Keratinocyte (primary cell): ENCODE measurements at places on chromosomes 5 and 9. TPM values are rescaled to one million over a fixed set of nuclear protein-coding genes. Genes with fewer than 3 reads are reported as not detected.
A peak's percentile ranks its signal among the peaks of the same experiment; 100 is the strongest.

SPOCK1 gene
- 5.5 to 25.6 TPM (median 7.6 TPM) in 3 replicates for polyA plus RNA-seq

HMMR gene
- polyA plus RNA-seq: 1.5 to 16.2 TPM (median 7.7 TPM) in 3 replicates

SERF1A gene
- polyA plus RNA-seq: 2.2 to 5.5 TPM (median 4.1 TPM) in 3 replicates

MAP1B gene
- polyA plus RNA-seq: 3.3 to 5.5 TPM (median 3.6 TPM) in 3 replicates

SLC45A2 gene
- 0.04 to 0.05 TPM in 2 of 3 replicates, not detected in the other for polyA plus RNA-seq

GPX3 gene
- polyA plus RNA-seq: 116 to 139 TPM (median 120 TPM) in 3 replicates

LHX2 gene
- polyA plus RNA-seq: 0.07 TPM in 1 of 3 replicates, not detected in the others

IFNK gene
- 20.6 to 32.7 TPM (median 29.2 TPM) in 3 replicates for polyA plus RNA-seq

TTC1 gene
- 39.5 to 53.0 TPM (median 51.7 TPM) in 3 replicates for polyA plus RNA-seq

CCDC192 gene
- not detected in 3 replicates for polyA plus RNA-seq

SPINK6 gene
- 25.8 to 67.7 TPM (median 35.5 TPM) in 3 replicates for polyA plus RNA-seq

GCNT4 gene
- polyA plus RNA-seq: 1.1 to 3.5 TPM (median 3.2 TPM) in 3 replicates

DNA sequence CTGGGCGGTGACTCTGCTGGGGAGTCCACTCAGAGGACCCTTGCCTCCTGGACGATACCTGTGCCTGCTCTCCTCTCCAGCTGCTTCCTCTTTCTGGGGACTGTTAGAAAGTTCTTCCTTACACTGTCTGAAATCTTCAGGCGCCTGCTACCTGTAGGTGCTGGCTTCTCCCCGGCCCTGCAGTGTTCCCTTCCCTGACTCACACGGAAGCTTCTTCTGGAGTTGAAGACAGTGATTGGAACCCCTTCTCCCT lies 562 bp downstream of the GSN start:
- DNase-seq: no peak

DNA sequence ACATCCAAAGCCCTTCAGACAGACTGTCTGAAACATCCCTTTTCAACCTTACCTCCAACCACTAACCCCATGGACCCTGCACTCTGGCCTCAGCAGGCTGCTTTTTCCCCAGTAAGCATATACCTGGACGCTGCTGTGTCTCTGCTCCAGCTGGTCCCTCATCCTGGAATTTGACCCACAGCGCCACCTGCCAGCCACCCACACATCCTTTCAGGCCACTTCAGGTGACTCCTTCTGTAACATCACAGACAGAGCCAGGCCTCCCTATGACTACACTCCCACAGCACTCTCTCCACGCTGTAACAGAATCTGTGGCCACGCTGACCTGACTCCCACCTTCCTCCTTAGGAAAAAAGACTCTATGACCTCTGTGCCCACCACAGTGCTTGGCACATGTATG lies 3.4 kb downstream of the MGAT1 start:
- no peak for DNase-seq

- no peak for DNase-seq
Measured at GRCh38 chr9:396396-396795, 181.7 kb downstream of the DOCK8 start.

GRCh38 chr5:32710550-32711361 lies at the start of gene NPR3:
NPR3 (plus strand) TSS chr5:32711321; CDS start chr5:32711777, 456 bp downstream.
- DNase-seq: no peak

- no peak for DNase-seq
Measured at GRCh38 chr5:178143901-178144300, 9.8 kb downstream of the NHP2 start.

DNA sequence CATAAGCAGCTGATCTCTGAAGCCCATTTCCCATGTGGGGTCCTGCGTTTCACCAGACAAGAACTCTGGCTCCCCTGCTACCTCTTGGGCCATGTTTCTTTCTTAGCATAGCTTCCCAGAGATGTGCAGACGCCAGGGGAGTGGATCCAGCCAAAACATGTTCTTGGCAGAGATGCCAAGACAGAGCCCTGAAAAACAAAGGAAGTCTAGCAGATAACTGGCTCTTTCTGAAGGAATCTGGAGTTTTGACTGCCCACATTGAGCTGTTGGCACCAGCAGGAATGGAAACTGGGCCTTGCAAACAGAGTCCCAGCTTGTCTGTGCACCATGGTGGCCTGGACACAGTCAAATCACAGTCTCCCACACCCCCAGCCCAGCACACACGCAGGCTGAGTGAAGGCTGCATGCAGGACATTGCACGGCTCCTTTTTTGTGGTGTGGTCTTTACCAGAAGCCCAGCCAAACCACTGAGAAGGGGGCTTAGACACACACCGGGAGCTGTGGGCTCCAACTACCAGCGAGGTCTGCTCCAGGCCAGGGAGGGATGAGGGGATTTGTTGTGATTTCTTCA lies 114.7 kb downstream of the SNX18 start:
- no peak for DNase-seq

DNA sequence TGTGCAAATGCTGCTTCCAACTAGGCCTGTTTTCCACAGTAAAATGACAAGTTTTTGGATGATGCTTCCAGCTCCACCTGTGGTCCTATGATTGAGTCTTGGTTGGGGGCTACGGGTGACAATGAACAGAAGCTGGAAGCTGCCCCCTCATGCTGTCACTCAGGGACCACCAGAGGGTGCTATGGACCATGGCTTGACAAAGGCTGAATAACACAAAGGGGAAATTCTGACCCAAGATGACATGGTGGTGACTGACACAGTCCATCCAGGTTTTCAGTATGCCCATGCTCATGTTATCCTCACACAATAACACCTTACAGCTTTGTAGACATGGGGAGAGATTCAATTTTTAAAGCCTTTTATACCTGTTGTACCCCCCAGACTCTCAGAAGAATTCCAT lies 23.9 kb upstream of the SAP30L start:
- DNase-seq: no peak

DNA sequence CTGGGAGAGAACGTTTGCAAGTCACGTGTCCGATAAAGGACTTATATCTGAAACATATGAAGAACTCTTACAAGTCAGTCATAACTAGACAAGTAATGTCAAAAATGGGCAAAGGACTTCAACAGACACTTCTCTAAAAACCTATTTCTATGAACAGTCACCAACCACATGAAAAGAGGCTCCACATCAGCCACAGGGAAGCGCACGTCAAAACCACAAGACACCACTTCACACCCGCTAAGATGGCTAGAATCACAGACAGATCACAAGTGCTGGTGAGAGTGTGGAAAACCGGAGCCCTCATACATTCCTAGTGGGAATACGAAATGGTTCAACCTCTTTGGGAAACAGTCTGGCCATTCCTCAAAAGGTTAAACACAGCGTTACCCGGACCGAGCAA lies 11.5 kb upstream of the CARD9 start:
- DNase-seq: no peak

- DNase-seq: no peak
Measured at GRCh38 chr5:154797762-154798161, 42.6 kb downstream of the LARP1 start.

DNA sequence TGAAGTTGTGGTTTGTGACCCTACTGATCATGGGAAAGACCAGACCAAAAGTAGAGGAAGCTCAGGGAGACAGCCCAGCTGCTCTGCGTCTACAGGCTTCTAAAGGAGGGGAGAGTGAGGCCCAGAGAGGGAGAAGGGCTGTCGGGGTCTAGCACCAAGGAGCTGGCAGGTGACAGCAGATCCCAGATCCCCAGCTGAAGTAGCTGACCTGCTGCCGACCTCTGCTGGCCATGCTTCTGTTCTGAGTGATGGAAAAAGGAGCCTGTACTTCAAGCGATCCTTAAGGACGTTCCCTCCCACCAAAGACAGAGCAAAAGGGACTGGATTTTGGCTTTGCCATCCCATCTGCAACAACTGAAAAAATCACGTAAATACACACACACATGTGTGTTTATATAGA lies 22.7 kb upstream of the QSOX2 start:
- no peak for DNase-seq

GRCh38 chr9:93058355-93059010 lies at the start of gene SUSD3:
SUSD3 (plus strand) TSS chr9:93058701; CDS start chr9:93058743, 42 bp downstream.
- DNase-seq: no peak

DNA sequence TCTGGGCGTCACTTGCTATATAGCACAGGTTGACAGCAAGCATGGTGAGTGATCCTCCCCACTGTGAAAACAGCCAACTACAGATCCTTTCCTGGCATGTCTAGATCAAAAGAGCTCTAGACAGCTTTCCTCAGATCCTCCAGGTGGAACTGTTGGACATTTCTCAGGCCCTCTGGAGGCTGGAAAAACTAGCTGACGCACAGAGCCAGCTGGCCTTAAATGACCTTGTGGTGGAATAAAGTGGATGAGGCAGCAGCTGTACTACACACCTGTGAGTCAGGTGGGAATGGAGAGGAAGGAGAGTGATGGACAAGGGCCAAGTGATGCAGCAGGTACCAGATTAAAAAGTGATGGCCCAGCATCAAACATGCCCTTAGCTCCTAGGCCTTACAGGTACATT lies 172.7 kb downstream of the TRIM32 start:
- no peak for DNase-seq

GRCh38 chr9:95018099-95018936 lies 291.8 kb downstream of the AOPEP start:
- DNase-seq: peak; percentile 96

- DNase-seq: no peak
Measured at GRCh38 chr9:17669206-17669605, 90.3 kb downstream of the SH3GL2 start.

DNA sequence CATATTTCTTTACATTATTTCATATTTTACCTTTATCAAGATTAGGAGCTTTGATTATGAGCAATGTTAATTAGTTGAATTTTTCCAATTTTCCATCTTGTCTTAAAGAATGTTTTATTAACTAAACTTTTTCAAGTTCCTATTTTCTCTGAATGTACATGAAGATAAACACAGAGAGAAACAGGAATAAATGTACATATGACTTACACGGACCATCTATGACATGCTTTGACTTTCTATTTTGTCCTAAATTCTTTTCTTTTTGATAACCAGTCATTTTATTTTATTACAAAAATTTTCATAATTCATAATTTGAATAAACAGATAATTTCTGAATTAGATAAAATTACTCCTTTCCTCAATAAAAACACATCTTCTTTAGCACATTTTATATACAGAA lies 1038.8 kb upstream of the ARRDC3 start:
- DNase-seq: no peak
